ENCODE measurements at places on chromosomes 5 and 9. TPM values are rescaled to one million over a fixed set of nuclear protein-coding genes. Genes with fewer than 3 reads are reported as not detected.

SCAI gene
- total RNA-seq: 6.9 TPM

SPINK6 gene
- not detected for total RNA-seq

SLCO6A1 gene
- total RNA-seq: not detected

DMRT3 gene
- not detected for total RNA-seq

STK10 gene
- total RNA-seq: 75.4 TPM

SETX gene
- total RNA-seq: 44.5 TPM

TSSK1B gene
- not detected for total RNA-seq

GABRA6 gene
- total RNA-seq: not detected

NRG2 gene
- 21.0 TPM for total RNA-seq

SPATA31A3 gene
- total RNA-seq: not detected

CENPK gene
- 32.0 TPM for total RNA-seq

GARIN3 gene
- total RNA-seq: not detected

IL17B gene
- not detected for total RNA-seq

SREK1IP1 gene
- 24.8 TPM for total RNA-seq

SPATA31E1 gene
- total RNA-seq: not detected

COL5A1 gene
- 0.13 TPM for total RNA-seq

MSX2 gene
- not detected for total RNA-seq

ANKRD33B gene
- 61.6 TPM for total RNA-seq

TMEM171 gene
- total RNA-seq: not detected

TRPM3 gene
- total RNA-seq: not detected

DND1 gene
- 1.8 TPM for total RNA-seq

CBY3 gene
- not detected for total RNA-seq

LCN9 gene
- total RNA-seq: not detected

NIM1K gene
- 0.69 TPM for total RNA-seq

SCAMP1 gene
- 22.0 TPM for total RNA-seq

TMC1 gene
- total RNA-seq: 0.23 TPM

TUSC1 gene
- not detected for total RNA-seq

OR1Q1 gene
- not detected for total RNA-seq

MRNIP gene
- total RNA-seq: 17.4 TPM

GPR107 gene
- total RNA-seq: 14.9 TPM

ECM2 gene
- total RNA-seq: 0.08 TPM

SLC6A3 gene
- total RNA-seq: not detected

RNF183 gene
- not detected for total RNA-seq

TRIM14 gene
- 53.3 TPM for total RNA-seq

GPSM1 gene
- total RNA-seq: 0.10 TPM

PAIP1 gene
- 43.0 TPM for total RNA-seq

RIOK2 gene
- 29.0 TPM for total RNA-seq

ACER2 gene
- 2.3 TPM for total RNA-seq

FBP1 gene
- not detected for total RNA-seq

ERAP2 gene
- 11.2 TPM for total RNA-seq

C9orf50 gene
- total RNA-seq: not detected

PCDHGA6 gene
- 0.32 TPM for total RNA-seq

DCP2 gene
- 81.6 TPM for total RNA-seq

C5orf58 gene
- total RNA-seq: not detected

PRPF4 gene
- total RNA-seq: 31.7 TPM

FBP2 gene
- not detected for total RNA-seq

SPAG8 gene
- total RNA-seq: 0.98 TPM

TRAF1 gene
- 163 TPM for total RNA-seq

CAMK2A gene
- not detected for total RNA-seq

SCGB3A2 gene
- total RNA-seq: not detected

PCDHA12 gene
- total RNA-seq: not detected

SHOC1 gene
- total RNA-seq: not detected

CER1 gene
- not detected for total RNA-seq

MAP1B gene
- 0.61 TPM for total RNA-seq

WHRN gene
- 1.2 TPM for total RNA-seq

FLT4 gene
- 0.27 TPM for total RNA-seq

RMRP gene
- 18,533 TPM for total RNA-seq

Measured in GM12878 (cell line).